ENCODE measurements at places on chromosomes 1 and 21.

DNA sequence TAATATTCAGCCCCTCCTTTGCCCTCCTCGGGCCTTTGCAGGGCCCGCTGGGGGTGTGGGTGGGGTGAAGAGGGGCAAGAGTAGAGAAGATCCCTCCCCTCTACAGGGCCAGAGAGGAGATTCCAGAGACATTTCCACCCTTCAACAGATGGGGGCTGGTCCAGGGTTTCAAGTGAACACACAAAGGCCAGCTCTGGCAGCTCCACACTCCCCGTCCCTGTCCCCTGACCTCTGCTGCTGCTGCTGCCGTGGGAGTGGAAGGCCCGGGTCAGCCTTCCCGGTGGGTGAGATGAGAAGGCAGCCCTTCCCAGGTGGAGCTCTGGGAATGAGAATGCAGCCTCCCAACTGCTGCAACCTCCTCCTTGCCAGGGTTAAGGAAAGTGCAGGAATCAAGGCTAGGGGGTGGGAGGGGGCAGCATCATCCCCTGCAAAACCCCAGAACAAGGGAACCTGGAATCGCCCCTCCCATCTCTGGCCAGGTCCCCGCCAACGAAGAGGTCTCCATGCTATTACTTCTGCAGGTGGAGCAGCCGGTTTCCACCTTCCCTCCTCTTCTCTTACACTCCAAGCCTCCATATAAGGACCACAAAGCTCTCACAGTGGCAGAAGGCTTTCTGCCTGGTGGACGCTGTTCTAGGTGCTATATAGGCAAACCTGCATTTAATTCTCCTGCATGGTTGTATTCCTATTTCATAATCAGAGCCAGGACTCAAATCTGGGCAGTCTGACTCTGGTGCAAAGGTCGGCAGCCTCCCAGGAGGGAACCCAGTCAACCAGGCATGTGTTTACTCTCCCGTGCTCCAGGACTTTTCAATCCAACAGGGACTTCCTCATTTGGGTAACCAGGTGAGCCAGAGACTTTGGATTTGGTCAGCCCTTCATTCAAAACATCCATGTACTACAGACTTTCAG lies 22.9 kb upstream of the ARHGEF10L start:
- no peak for DNase-seq

DNA sequence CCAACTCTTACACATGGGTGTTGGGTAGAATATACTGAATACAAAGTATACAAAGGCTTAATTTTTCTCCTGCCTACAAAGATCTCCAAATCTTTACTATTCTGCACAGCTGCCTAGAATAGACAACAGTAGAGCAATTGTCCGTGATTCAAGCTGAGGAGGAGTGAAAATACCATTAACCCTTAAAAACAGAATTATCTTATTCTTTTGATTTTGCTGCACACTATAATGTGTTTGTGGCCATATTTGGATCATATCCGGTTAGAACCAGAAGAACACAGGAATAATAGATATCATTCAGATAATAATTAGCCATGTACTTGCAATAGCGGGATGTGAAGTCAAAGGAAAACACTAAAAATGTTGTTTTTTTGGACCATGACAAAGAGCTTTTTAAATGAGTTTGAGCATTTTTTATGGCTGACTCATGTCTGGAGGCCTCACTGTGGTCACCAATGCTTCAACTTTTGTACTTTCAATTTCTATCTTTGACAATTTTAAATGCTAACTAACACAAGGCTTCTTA lies 197.6 kb upstream of the FOXD3 start:
- DNase-seq: no peak

DNA sequence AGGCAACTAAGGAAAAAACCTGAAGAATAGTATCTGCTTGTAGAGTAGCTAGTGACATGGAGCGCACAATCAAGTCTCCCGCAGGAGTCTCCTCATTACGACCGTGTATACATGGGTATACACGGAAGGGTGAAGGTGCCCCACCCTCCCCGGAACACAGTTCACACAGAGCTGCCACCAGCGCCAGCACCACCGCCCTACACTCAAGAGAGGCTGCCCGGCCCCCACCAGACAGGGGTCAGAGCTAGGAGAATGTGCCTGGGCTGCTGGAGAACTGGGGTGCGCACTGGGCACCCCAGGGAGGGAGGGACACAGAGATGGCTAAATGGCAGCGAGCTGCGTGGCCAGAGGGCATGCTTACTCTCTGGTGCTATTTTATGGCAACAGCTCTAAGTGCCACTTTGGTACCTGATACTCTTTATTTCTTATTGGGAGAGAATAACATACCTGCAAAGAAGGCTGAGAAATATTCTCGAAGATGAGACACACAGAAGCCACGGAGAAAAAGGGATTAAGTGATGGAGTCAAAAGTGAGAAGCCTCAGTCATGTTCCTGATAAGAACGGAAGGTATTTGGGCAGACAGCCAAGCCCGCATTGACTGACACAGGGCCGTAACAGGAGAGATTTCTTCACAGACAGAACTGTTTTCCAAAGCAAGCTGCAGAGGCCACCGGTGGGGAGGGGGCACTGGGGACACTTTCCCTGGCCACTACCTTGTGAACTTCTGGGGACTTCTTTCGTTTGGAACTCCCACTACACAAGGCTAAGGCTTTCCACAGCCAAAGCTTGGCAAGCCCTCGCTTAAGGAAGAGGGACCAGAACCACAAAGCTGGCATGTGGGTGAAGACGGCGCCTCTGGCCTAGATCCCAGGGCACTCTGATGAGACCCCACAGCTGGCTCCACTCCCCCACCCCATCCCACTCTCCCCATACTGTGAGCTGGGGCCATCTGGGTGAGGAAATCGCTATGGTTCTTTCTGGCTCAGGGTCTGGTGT lies 108.0 kb downstream of the PGBD5 start:
- no peak for DNase-seq

DNA sequence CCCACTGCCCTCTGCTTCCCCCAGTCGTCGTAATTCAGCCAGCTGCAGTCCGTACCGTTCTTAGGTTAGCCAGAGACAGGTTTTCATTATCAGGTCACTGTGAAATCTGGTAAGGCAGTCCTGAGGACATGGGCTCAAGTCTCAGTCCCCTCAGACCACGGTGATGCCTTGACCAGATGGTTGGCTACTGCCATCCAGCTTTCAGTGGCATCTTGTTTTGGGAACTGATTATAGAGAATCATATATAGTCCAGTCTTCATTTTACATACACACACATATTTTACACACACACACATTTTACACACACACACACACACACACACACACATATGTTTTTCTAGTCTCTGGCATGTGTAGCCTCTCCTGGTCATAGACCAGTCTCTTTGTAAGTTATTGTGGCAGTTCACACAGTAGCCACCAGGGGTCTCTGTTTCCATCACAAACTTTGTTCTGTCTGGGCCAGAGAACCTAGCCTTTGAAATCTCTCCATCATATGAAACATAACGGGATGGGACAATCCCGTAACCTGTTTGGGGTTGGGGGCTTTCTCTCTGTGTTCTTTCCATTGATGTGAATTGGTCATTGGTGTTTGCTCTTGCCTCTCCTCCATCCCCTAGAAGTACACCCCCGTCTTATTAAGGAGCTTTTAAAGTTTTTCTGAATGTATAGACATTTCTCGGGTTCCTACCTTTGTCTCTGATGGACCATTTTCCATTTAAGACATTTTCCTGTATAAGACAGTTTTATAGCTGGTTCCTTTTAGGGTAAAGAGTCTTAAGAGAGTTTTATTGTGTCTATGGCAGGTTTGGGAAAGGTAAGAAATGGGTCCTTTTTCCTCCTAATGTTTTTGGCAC lies 8.4 kb upstream of the IKBKE start:
- DNase-seq: peak; percentile 70

DNA sequence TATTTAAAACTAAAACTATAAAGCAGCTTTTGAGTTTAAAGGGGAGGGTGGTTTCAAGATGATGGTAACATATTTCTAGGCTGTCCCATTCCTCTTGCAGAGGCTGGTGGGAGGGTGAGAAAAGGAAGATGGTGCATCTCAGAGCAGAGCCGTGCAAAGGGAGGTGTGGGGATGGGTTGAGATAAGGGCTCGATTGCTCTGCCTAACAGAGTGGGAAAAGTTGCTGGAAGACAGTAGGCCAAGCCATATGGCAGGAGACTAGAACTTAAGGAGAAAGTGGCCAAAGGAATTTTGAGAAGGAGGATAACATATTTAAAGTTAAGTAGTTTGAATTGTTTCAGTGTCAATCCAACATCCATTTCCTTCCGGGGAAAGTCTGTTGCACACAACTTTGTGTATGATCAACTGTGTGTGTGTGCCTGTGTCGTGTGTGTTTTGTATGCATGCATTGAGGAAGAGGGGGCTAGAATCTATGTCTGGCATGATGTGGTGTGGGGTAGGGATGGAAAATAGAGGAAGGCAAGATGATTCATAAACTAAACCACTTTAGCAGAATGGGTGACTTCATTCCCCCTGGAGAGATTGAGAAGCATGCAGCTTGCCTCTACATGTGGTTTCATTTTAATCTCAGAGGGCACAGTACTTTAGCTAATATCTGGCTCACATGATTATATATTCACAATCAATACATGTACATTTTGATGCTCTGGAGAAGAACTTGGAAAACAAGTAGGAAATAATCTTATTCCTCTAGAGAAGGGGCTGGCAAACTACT lies 145.0 kb upstream of the DNAH14 start:
- no peak for DNase-seq

- no peak for DNase-seq
Observed at GRCh38 chr1:65442442-65442841, 22.0 kb downstream of the LEPR start.

- no peak for DNase-seq
Observed at GRCh38 chr1:818618-819291, 105.0 kb upstream of the SAMD11 start.

DNA sequence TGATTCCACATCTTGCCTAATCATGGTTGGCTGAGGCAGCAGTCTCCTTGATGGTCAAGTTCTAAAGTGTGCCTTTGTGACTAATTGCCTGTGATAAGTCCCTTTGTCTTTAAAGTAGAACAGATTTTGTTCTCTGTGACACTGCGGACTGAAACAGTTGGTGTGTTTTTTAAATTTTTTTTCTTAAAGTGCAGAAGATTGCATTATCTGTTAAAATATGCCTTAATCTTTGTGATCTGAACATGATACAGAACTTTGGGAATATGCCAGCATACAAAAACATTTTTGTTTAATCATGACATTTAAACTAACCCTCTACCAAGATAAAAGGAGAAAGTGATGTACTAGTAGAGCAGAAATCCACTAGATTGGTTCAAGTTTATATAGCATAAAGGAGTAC lies 1260.6 kb upstream of the ADGRL2 start:
- no peak for DNase-seq

- DNase-seq: no peak
Observed at GRCh38 chr21:31659286-31659535, 282 bp upstream of the SOD1 start.

- DNase-seq: no peak
Observed at GRCh38 chr1:18539171-18539570, 58.4 kb downstream of the KLHDC7A start.

DNA sequence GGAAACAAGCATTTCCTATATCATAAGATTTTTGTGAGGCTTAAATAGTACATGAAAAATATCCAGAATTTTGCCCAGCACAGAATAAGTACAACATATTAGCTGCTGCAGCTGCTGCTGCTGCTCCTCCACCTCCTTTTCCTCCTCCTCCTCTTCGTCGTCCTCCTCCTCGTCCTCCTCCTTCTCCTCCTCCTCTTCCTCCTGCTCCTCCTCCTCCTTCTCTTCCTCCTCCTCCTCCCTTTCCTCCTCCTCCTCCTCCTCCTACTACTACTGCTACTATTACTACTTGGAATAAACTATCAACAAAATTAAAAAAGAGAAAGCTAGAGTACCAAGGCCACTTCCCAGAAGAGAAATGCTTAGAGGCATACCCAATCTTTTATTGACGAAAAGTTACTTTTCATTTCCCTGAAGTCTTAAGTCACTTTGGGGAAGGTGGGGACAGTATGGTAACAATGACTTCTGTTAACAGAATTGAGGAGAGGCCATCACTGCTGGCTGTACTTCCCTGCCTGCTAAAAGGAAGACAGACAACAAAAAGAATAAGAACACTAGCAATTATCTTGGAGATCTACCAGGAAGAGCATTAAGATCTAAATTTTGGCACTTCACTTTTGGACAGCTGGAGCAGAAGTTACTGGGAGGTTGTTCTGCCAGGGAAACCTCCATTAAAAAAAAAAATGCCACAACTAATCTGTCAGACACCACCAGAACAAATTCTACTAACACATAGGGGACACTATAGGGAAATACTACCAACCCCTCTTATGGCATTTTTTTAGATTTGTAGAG lies 7.1 kb downstream of the DENND1B start:
- DNase-seq: no peak
